ENCODE measurements at places on chromosomes 7 and 10.

- no peak for DNase-seq
These were observed 57.8 kb downstream of the INPP5F start for GRCh38 chr10:119783665-119784027.

DNA sequence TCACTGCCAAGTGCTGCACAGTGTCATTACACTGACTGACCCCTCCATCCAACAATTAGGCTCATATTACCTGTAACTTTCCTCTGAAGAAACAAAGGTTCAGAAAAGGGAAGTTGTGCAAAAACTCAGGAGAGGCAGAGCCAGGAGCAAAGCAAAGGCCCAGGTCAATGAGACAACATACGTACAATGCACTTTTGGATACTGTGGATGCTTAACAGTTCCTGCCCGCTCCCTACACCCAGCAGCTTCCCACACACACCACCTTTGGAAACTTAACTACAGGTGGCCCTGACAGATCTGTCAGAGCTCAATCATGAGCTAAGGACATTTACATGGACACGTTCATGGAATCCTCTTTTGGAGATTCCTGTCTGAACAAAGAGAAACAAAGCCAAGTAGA is 515.9 kb downstream of the GRID1 start:
- no peak for DNase-seq

GRCh38 chr10:5956146-5956936 is 21.0 kb downstream of the IL15RA start:
- no peak for DNase-seq

DNA sequence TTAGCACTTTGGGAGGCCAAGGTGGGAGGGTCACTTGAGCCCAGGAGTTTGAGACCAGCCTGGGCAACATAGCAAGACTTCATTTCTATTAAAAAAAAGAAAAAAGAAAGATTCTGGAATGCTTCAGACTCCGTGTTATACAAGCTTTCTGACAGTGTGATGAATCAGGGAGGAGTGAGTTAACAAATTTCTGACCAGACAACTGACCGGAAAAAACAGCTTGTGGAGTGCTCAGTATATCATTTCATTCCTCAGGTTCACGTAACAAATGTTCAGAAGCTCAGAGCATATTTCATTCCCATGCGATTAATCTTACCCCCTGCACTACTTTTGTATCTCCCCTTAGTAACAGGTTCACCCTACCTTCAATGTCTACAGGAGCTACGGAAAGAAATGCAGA is 28.6 kb upstream of the TNPO3 start:
- DNase-seq, result no peak

DNA sequence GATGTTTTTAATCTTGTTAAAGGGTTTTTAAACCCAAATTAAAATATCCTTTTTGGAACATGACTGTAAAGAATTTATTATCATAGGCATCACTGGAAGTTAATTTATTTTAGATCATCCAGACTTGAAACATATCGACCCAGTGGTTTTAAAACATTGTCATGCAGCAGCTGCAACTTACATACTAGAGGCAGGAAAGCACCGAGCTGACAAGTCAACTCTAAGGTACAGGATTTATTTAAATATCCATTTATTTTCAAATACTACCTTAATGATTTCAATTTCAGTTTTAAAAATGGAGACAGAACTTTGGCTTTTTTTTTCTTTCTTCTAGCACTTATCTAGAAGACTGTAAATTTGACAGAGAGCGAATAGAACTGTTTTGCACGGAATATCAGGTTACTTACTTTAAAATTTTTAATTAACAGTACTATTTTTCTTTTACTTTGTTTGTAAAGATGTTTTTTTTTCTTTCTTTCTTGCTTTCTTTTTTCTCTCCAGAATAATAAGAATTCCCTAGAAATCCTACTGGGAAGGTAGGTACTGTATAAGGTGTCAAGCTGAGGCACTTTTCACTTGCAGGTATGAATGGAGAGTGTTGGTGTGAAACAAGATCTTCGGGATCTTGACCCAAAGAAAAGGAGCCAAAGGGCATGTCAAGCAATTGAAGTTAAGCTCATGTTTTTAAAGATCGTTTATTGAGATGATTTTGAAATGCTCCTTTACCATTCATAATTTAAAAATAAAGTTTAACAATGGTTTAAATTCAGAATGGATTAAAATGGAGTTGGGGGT is 1.8 kb downstream of the COMMD3 start:
- no peak for DNase-seq

DNA sequence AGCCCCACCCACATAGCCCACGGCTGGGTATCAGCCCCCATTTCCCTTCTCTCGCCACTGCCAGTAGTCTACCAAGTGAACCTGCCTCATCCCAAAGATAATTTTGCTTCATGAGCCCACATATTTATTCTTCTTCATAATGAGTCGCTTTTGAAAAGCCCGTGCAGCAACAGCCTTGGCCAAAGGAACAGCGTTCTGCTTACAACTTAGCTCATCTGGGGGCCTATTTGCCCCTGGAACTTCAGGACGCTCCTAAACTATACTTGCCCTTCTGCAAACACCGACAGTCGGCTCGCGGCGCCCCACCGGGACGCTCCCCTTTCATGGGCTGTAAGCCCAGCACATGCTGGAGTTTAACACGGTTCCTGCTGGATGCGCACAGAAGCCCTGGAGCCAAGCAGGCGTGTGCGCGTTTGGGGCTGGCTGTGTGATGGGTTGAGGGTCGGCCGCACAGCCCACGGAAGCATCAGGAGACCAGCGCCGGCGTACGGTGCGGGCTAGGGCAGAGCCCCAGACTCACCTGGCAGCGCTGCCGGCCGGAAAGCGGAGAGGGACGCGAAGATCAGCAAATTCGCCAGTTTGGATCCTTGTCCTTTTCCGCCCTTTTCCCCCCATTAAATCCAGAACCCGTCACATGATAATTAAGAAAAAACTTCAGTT is 370 bp downstream of the TMEM60 start:
- DNase-seq, result no peak

DNA sequence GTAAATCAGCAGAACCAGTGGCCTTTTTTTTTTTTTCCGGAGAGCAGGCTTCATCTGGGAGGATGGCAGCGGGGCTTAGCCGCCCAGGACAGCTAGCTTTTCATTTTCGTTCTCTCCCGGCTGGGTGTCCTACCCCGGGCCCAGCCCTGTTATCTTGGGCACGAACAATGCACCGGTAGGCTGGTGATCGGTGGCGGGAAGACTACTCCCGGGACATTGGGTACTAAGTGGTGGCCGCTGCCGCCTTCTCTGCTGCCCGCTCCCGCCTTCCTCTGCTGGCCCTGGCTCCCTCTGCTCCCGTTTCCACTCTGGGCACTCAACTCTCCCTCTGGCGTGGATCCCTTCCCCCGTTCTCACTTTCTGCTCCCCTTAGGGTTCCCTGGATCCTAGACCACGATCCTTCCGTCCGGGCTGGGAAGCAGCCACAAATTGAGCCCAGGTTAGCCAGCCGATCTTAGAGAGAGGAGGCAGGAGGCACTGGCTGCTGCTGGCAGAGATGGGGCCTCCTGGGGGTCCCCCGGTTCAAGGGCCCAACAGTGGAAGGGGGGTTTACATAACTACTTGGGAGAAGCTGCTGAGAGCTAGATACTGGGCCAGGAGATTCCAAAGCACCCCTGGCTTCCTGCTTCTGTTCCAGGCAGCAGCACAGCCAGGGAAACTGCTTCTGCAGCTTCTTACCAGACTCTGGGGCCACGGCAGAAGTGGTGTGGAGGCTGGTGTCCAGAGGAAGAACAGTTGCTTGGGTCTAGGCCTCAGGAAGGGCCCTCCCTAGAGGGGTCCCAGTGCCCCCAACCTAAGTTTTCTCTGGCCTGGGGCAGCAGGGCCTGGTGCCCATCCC is 1.8 kb downstream of the TLX1 start:
- DNase-seq, result no peak

- no peak for DNase-seq
These were observed 439 bp downstream of the RBP4 start for GRCh38 chr10:93600446-93601145.

DNA sequence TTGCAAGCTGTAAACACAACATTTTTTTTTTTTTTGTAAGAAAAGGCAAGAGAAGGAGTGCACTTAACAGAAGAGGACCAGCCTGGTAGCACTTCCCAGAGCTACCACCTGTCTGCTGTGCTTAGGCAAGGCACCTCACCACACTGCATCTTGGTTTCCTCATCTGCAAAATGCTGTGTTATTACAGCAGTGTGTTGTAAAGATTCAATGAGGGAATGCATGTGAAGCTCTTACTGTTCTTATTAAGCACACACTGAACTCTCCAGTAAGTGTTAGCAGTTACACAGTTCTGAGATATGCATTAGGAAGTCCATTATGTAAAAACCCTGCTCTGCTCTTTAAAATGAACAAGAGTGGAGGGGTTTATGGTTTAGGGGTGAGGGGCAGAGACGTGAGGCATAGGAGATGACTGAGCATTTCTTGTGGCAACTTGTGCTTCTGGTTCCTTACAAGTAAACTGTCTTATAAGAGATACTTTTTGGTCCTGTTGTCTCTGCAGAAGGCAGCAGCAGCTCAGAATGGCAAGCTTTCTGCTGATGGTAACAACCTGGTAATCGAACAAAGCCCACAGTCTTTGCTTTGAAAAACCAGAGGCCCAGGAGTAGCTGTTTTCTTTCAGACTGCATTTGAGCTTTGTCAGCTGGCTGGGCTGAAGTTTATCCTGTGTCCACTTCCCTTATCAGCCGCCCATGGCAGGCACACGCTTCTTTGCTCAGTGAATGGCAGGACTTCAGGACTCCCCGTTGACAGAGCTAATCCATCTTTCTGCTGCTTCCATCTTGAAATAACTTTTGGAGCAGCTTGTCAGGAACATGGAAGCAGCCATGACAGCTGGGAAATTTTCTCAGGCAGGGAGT is 98.8 kb upstream of the BMPER start:
- DNase-seq, result no peak

DNA sequence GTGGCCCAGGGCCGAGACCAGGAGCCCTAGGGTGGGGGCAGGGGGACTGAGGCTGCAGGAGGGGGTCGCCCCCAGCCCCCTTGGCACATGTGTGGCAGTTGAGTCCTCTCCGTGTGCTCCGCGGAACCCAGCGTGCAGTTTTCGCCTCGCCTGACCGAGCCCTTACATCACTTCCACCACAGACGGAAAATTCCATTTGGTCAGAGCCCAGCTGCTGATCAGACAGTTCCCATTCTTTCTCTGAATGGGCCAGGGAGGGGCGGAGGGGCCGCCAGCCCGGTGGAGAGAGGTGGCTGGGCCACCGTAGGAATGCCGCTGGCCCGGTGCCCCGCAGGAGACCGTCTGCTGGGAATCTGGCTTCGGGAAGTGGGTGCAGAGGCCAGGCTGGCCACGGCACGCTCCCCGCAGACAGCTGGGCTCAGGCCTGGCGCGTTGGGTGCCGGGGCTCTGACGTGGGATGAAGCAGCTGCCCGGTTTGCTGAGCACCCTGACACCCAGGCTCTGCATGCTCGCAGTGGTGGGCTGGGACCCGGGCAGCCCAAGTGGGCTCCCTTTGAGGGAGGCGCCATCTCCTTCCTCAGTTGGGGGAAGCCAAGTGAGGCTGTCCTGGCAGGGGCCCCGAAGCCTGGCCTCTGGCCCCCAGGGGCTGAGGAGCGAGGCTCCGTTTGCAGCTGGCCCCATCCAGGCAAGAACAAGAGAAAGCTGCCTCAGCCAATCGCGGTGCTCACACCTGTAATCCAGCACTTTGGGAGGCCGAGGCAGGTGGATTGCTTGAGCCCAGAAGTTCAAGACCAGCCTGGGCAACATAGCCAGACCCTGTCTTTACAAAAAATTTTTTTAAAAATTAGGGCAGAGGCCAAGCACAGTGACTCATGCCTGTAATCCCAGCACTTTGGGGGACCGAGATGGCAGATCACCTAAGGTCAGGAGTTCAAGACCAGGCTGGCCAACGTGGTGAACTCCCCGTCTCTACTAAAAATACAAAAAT is 9.9 kb downstream of the TTYH3 start:
- DNase-seq, result no peak

DNA sequence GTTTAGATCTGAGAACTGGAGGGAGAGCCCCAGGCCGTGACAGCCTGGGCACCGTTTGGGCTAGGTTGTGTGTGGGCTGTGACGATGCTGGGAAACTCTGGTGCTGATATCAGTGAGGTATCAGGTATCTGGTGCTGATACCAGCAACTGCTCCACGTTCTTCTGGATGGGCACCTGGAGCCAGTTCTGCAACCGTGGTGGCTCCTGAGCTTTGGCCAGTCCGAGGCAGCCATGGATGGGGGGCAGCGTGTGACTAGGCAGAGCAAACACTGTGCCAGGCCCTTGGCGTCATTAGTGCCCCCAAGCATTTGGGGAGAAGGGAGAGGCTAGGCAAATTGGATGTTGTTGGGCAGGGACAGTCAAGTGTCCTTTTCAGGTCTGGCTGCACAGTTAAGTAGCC is 57.9 kb downstream of the ZNF467 start:
- no peak for DNase-seq

- DNase-seq, result no peak
These were observed 447 bp downstream of the RSU1 start for GRCh38 chr10:16816830-16817124.

DNA sequence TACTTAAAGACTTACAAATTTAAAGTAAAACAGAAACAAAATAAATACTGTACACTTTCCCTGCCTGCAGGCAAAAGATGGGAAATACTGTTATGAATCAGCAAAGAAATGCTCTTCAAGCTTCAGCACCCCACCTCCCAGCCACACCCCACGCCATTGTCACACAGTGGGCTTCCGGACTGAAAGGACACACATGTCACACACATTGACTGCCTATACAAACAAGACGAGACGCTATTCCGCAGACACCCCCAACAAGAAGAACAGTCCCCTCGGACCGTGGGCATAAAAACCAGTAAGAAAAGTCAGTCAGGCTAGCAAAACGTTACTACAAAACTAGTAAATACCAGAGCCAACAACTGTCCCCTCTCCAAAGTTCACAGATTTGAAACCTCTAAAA is 22.2 kb upstream of the PARP12 start:
- DNase-seq, result no peak

DNA sequence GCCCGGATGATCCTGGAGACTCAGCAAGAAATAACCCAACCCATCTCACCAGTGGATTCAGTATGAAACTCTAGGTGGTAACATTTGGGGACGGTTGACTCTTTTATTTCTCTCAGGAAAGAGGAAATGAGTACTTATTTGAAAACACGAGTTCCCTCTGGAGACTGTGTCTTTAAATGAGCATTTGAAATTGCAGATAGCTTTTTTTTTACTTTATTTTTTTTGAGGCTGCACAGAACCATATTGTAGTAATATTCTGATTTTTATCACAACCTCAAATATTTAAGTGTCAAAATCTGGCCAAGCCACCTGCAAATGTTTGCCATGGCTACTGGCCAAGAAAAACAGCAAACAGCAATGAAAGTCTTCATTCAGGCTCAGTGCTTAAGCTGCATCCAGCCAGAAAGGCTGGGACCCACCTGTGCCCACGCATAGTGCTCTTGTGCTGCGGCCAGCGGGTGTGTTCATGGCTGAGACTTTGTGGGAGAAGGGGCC is 160.8 kb downstream of the CREB5 start:
- DNase-seq, result no peak

Measured in GM12864 (cell line).